ENCODE measurements at places on chromosomes 7 and 10.

DNA sequence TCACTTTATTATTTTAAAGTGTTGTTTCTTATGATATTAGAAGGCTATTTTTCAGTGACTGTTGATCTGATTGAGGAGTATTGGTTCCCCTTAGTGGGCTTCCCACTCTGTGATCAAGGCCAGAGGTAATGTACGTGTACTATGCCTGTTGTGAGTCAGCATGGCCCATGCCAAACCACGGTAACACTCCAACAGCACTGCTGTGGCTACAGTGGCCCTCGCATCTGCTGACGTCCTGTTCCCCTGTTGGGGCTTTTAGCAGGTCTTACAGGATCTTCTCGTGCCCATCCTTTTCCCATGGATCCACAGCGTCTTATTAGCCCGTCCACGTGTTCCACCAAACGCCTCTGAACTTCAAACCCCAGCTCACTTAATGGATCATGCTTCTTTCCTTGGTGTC is 964.6 kb upstream of the CELF2 start:
- no peak for DNase-seq

- no peak for DNase-seq
These were observed 2.8 kb downstream of the JAZF1 start for GRCh38 chr7:28177836-28178235.

- DNase-seq, result no peak
These were observed 67.7 kb upstream of the KMT2E start for GRCh38 chr7:104946338-104946737.

- no peak for DNase-seq
These were observed 4.1 kb downstream of the FBXO24 start for GRCh38 chr7:100590077-100590737.

Measured in CD8-positive, alpha-beta T cell (primary cell).